ENCODE measurements at places on chromosomes 11 and 22.

- DNase-seq, result peak; percentile 52
Observed at GRCh38 chr11:32792948-32793475, 1.4 kb downstream of the CCDC73 start.

- DNase-seq, result no peak
Observed at GRCh38 chr11:43832536-43832935, 48.1 kb upstream of the ALKBH3 start.

DNA sequence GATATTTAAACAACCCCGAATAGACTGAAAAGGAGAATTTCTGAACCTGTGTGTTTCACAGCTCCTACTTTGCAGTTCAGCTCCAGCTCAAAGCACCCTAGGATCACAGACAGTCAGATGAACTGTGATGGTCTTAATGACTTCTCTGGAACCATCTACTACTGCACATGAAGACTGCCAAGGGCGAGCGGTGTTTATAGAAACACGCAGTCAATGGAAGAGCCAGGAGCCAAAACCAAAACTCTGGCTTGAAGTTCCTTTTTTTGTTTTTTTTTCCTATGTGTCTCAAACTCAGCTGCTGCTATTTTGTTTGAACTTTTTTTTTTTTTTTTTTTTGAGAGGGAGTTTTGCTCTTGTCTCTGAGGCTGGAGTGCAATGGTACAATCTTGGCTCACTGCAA is 382.6 kb upstream of the SYN3 start:
- no peak for DNase-seq

GRCh38 chr11:75324189-75324588 is 27.3 kb downstream of the ARRB1 start:
- no peak for DNase-seq

DNA sequence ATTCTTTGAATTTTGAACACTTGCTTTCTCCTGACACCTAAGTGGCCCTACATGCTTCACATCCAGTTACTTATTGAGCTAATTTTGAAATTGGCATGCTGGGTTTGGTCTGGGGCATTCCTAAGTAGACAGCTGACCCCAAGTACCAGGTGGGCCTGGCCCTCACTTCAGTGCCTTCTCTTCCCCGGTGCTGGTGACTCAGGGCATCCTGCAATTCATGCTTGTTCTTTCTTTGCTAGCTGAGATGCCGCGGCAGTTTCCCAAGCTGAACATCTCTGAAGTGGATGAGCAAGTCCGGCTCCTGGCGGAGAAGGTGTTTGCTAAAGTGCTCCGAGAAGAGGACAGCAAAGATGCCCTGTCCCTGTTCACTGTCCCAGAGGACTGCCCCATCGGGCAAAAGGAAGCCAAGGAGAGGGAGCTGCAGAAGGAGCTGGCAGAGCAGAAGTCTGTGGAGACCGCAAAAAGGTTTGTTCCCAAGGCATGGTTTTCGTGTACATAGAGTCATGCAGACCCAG is 6.3 kb downstream of the AMPD3 start:
- DNase-seq, result no peak

GRCh38 chr22:37661160-37661924 is 2.8 kb downstream of the PDXP start:
- DNase-seq, result peak; percentile 77

DNA sequence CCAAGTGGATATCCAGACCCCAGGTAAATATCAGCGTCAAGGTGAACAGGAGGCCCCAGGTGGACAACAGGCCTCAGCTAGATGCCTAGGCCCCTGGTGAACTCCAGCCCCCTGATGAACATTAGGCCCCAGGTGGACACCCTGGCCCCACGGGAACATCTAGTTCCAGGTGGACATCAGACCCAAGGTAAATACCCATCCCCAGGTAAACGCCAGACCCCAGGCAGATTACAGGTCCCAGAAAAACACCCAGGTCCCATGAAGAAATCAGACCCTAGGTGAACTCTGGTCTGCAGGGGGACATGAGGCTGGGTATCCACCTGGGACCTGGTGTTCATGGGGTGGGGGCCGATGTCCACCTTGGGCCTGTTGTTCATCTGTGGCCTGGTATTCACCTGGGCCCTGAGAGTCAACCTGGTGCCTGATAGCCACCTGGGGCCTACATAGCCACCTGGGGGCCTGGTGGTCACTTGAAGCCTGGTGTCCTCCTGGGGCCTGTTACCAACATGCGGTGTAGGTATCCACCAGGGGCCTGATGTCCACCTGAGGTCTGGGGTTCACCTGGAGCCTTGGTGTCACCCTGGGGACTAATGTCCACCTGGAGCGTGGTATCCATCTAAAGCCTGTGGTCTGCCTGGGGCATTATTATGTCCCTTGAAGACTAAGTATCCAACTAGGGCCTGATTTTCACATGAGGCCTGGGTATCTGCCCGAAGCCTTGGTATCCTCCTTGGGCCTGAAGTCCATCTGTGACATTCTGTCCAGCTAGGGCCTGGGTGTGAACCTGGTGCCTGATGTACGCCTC is 56.8 kb upstream of the SEPTIN5 start:
- no peak for DNase-seq

DNA sequence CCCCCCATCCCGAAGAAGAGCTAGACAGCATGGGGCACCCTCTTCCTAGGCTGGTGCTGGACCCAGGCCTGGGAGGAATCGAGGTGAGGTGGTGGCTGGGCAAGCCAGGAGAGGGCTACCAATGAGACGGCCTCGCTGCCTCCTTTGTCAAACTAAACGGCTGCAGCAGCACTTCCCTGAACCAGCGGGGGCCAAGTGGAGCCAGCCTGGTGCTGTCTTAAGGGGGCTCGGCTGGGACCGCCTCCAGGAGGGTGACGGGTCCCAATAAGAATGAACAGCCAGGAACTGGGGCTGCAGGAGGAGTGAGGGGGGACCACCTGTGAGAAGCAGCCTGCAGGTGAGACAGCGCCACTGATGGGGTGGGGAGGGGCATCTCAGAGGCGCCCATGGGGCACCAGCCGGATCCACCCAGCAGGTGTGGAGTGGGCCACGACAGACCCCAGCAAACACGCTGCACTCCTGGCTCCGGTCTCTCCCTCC is 17.1 kb downstream of the IFT27 start:
- DNase-seq, result no peak

DNA sequence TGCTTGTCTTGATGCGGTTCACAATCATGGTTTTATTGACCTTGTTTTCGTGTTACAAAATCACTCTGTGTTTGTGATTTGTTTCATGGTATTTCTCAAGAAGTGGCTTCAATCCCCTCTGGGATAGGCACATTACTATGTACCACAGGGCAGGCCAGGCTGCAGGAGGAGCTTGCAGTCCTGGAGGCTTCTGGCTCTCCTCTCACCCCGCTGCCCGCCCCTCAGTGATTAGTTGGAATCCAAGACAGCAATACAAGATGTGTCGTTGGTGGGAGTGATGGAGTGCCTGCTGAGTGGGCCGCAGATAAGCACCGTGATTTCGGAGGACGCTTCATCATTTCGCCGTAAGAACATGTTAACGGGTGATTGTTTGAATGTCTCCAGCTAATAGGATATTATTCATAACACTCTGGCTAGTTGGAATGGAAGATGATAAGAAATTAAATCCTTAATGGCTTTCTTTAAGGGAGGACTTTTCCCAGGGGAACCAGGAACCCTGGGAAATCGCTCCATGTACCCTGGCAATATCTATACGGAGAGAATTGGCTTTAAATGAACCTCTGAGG is 384.4 kb downstream of the MIAT start:
- no peak for DNase-seq

GRCh38 chr11:33557201-33557600 is 143.4 kb downstream of the C11orf91 start:
- peak; percentile 78 for DNase-seq

- no peak for DNase-seq
Observed at GRCh38 chr22:22057617-22058378, 75.2 kb upstream of the TOP3B start.

- DNase-seq, result no peak
Observed at GRCh38 chr11:8650401-8650990, 32.0 kb downstream of the TRIM66 start.

DNA sequence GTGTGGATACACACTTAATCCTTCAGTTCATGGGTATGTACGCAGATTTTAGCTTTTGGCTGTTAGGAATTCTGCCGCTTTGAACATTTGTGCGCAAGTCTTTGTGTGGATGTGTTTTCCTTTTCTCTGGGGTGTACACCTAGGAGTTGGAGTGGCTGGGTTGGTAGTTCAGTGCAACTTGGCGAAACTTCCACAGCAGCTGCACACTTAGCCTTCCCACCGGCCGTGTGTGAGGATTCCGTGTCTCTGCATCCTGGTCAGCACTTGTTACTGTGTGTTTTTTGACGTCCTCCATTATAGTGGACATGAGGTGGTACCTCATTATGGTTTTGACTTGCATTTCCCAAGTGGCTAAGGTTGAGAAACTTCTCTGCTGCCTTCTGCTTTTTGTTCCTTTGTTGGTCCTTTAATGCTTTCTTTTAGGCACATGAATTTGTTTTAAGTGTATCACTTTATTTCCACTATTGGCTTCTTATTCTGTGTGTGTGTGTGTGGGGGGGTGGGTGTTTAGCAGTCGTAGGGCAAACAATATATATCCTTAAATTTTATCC is 72.1 kb upstream of the SLC25A18 start:
- DNase-seq, result no peak

DNA sequence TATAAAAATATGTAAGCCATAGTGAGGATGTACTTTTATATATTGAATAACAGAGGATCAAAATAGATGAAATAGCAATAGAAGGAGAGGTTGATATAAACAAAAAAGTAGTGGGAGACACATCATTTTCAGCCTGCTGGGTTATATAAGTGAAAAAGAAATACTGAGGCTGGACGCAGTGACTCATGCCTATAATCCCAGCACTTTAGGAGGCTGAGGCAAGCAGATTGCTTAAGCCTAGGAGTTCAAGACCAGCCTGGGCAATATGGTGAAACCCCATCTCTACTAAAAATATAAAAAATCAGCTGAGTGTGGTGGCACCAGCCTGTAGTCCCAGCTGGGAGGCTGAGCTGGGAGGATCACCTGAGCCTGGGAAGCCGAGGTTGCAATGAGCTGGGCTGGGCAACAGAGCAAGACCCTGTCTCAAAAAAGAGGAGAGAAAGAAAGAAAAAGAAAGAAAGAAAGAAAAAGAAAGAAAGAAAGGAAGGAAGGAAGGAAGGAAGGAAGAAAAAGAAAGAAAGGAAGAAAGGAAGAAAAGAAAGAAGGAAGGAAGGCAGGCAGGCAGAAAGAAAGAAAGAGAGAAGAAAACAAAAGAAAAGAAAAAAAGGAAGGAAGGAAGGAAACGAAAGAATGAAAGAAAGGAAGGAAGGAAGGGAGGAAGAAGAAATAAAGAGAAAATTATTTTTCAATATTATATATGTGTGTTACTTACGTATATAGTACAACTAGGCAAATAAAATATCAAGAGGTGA is 7.0 kb upstream of the P2RY2 start:
- DNase-seq, result no peak

DNA sequence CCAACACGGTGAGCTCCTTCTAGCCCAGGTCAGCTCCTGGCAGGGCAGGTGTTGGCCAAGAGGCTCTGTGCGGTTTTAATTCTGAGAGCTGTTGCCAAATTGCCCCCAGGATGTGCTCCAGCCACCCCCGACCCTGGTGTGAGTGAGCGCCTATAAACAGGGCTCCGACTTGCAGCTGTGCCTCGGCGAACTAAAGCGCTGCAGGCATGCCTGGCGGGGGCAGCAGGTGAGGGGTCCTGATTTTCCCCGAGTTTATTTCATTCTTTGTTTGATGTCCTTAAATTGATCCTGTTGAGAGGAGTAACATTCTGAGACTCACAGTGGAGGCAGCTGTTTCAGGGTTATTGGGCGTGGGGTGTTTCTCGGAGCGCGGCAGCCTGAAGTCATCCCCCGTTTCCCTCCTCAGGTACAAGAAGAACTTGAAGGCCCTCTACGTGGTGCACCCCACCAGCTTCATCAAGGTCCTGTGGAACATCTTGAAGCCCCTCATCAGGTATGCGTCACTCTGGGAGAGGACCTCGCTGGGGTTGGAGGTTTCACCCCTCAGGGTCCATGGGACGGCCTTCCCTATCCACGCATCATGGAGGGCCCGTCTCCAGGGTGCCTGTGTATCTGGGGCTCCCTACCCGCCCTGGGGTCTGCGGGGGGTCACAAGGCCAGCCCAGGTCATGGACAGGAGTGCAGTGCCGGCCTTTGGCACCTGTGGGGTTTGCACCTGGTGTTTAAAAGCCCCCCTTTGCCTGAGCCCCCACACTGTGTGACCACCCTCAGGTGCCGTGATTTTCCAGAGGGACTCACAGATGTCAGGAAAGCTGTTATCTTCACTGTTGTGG is 62.1 kb downstream of the ARHGAP8 start:
- no peak for DNase-seq

DNA sequence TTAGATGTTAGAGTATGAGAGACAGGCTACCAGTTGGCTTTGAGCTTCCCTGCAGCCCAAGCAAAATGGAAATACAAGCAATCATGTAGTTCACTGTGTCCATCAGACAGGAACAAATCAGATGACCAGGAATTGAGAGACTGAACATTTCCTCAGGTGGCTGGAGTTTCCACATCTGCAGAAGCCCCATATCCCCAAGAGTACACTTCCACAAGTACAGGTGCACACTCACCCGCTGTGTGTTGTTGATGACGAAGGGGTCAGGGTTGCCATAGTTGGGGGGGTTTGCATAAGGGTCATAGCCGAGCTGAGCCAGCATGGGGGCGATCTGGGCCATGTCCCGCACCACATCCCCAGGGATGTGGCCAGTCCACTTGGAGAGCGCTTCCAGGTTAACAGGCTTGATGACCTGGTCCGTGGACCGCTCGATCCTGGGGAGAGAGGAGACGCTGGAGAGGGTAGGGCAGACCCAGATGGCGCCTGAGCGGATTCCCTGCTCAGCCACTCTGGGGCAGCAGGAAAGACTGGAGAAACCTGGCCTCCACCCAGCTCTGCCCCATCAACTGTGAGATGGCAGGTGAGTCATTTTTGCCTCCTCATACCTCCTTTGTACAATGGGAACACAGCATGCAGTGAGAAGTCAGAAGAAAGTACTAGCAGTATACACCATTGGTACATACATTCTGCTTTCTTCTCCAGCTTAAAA is 23.9 kb upstream of the TFIP11 start:
- DNase-seq, result no peak

DNA sequence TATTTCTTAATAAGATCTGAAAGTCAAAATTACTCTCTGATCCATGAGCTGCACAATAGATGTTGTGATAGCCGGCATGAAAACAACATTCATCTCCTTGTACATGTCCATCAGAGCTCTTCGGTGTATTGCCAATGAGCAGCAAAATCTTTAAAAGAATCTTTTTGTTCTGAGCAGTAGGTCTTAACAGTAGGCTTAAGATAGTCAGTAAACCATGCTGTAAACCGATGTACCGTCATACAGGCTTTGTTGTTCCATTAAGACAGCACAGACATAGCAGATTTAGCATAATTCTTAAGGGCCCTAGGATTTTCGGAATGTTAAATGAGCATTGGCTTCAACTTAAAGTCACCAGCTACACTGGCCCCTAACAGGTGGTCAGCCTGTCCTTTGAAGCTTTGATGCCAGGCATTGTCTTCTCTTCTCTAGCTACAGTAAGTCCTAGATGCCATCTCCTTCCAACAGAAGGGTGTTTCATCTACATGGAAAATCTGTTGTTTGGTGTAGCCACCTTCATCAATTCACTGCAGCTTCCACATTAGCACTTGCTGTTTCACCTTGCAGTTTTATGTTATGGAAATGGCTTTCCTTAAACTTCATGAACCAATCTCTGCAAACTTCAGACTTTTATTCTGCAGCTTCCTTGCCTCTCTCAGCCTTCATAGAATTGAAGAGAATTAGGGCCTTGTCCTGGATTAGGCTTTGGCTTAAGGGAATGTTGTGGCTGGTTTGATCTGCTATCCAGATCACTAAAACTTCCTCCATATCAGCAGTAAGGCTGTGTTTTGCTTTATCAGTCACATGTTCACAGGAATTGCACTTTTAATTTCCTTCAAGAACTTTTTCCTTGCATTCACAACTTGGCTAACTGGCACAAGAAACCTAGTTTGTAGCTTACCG is 28.4 kb downstream of the RRP8 start:
- DNase-seq, result no peak

GRCh38 chr11:117300773-117301172 is 9.6 kb downstream of the BACE1-AS start:
- DNase-seq, result no peak

Data from astrocyte of the spinal cord (primary cell).